ENCODE measurements at places on chromosomes 2 and 18.

DNA sequence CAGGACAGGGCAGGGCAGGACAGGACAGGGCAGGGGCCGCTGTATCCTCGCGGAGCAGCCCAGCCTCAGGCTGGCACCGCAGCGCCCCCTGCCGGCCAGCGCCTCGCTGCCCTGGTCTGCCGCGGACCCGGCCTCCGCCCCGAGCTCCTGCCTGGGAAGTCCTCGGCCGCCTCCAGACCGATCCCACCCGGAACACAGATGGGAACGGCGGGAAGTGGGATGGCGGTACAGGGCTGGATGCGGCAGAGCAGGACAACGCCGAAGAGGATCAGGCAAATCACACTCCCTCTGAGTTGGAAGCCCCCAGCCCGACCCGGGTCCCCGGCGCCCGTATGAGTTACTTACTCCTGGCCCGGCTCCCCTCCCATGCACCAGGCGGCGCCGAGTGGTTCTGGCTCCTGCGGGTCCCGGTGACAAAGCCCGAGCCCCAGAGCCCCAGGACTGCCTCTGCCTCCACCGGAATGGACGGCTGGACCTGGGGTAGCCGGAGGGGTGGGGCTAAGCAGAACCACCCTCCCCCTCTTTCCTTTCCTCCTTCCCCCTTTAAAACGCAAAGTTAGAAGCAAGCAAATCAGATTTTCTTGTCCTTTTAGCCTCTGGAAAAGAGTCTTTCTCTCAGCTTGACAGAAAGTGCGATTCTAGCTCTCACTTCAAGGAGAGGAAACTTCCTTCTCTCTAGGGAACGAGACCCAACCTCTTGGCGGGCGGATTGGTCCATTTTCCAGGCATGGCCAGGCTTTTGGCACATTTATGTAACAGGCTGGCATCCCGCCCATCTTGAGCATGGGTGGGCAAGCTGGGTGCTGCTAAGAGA is at the start of gene TP53I3:
TSS of gene TP53I3 (minus strand) at position 449 of the 814 bp plus-strand sequence. CDS start 508 bp downstream, outside the sequence.
- DNase-seq, result peak; percentile 92

DNA sequence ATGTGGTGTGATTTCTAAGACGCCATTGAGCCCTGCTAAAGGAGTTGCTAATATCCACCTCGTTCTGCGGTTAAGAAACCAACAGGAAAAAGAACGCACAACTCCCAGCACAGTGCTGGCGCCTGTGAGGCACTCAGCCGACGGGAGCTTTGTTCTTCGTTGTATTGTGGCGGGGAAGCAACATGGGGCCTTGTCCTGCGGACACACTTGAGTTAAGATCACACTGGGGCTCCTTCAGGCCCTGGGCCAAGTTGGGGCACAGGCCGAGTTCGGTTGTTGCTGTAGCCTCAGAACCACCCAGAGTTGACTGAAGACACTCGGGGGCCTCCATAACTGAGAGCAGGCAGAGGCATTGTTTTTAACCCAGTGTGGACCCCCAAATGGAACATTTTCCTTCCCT is 30.6 kb upstream of the CD8A start:
- no peak for DNase-seq

DNA sequence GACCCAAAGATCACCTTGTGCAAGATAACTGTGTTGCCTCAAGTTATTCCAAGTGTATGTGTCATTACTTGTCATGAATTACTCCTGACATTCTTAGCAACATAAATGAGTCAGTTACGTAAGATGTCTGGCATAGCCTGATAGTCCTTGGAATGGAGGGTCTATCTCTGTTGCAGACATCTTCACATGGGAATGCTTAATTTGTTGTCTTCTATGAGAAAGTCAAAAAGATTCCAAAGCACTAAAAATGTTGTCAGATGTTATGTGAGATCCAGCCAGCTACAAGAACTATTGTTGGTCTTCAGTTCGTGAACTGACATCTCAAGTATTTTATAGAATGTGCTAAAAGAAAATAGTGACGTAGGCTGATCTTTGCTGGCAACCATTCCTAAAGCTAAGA is 178.2 kb upstream of the RASGRP3 start:
- DNase-seq, result no peak

DNA sequence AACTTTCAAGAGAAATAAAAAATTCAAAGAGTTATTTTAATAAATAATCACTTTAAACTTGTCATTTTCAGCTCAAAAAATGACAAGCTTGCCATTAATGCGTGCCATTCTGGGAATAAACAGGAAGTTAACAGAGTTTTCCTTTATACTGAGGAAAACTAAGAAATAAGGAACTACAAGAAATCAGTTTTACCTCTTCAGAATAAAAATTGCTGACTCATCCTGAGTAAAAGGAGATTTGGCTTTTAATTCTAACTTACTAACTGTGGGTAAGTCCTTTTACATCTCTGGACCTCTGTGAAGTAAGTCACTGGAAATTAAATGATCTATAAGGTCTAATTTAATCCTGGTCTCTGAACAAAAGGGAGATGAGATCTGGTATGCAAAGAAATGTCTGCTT is 16.1 kb downstream of the CEBPZ start:
- DNase-seq, result no peak

GRCh38 chr2:109247812-109248211 is 118.8 kb downstream of the SH3RF3 start:
- no peak for DNase-seq

DNA sequence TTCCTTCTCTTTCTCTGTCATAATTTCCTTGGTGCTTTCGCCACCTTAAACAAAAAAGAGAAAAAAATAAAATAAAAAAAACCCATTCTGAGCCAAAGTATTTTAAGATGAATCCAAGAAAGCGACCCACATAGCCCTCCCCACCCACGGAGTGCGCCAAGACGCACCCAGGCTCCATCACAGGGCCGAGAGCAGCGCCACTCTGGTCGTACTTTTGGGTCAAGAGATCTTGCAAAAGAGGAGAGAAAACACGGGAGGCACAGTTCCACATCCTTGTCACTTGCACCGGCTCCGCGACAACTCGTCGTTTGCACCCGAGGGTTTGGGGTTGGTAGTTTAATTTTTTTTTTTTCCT is 1.8 kb upstream of the SP9 start:
- no peak for DNase-seq

DNA sequence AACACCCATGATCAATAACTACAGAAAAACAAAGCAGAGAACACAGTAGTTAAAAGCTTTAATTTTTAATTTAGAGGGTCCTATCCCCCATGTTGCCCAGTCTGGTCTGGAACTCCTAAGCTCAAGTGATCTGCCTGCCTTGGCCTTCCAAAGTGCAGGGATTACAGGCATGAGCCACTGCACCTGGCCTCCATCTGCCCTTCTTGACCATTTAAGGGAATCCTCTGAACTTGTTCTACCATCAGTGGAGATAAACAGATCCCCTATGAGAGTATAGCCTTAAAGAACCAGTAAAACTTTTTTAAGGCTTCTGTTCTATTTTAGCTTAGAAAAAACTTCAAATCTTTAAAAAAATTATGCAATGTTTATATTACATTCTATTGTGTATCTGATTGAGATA is 13.5 kb upstream of the ATP5MC3 start:
- DNase-seq, result no peak

DNA sequence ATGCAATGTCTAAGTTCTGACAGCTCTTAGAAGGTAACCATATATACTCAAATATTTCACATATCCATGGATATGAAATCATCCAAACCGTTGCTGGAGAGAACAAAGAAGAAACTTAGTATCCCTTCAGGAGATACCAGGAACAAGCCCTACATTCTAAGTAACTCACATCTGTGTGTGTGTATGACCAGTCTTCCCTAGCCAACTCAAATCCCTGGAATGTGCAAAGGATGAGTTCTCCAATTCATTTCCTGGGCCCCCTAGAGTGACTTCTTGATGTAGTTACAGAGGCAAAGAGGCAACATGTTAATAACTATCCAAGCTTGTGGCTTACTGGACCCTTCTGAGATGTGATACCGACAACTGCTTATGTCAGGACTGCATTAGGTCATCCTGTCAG is 20.1 kb downstream of the TPGS2 start:
- DNase-seq, result no peak

GRCh38 chr18:58785171-58785805 is 79.4 kb upstream of the ZNF532 start:
- DNase-seq, result no peak

GRCh38 chr2:180003073-180003472 is 4.0 kb downstream of the CWC22 start:
- DNase-seq, result no peak

- no peak for DNase-seq
Measured at GRCh38 chr2:6073191-6074088, 381.3 kb downstream of the SOX11 start.

All from lower lobe of right lung (tissue), 2 donors.